Activated B cell treated with CpG ODN at 0.5 μM for 24 hours (primary cell): ENCODE measurements at places on chromosomes 1 and 21. TPM values are rescaled to one million over a fixed set of nuclear protein-coding genes. Genes with fewer than 3 reads are reported as not detected.

GRCh38 chr1:100912019-100912418 is 16.1 kb downstream of the SLC30A7 start:
- no peak overlapping the region for H3K4me3 ChIP-seq
- peaks cover 5% of the 10 kb centered on the region for H3K4me1 ChIP-seq
- no peak for DNase-seq
- H3K27ac ChIP-seq, result no peak overlapping the region
- H3K36me3 ChIP-seq, result peaks cover 78% of the 10 kb centered on the region

Gene KIRREL1
- total RNA-seq, result not detected in 2 replicates

Gene DNTTIP2
- total RNA-seq, result 65.6 and 69.7 TPM in 2 replicates

- H3K4me1 ChIP-seq, result no peaks in the 10 kb centered on the region
- peaks cover 15% of the 10 kb centered on the region for H3K27me3 ChIP-seq
- no peak for DNase-seq
- H3K4me3 ChIP-seq, result no peak overlapping the region
- H3K36me3 ChIP-seq, result no peaks in the 10 kb centered on the region
These were observed 20.8 kb upstream of the PTPRF start for GRCh38 chr1:43509740-43510375.

Gene SDC3
- 0.71 and 0.81 TPM in 2 replicates for total RNA-seq

Gene TFAP2E
- total RNA-seq, result 1.9 and 2.0 TPM in 2 replicates

DNA sequence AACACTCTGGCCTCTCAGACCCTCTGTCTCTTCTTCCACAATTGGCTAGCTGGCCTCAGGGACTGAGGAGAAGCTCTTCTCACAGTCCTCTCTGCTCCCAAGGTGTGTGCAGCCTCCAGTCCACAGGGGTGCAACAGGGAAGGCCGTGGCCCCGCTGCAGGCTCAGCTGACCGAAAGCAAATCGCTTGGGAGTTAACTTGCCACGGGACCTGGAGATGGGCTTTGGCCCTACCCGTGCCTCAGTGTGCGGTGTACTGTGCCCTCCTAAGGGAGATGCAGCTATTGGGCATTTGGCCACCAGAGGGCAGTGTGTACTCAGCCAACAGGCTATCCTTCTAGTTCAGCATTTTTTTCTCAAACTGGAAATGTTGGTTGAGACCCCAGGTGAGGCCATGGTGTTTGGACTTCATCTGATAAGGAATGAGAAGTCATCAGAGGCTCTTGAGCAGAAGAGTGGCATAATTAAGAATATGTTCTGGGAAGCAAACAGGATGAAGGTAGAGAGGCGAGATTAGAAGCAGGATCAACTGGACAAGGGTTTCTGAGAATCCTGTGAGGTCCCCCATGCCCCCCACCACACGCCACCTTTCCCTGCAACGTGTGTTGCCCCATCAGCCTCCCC is 42.5 kb upstream of the TMEM125 start:
- peak; percentile 76 for DNase-seq
- no peaks in the 10 kb centered on the region for H3K36me3 ChIP-seq
- H3K27me3 ChIP-seq, result no peaks in the 10 kb centered on the region
- no peak overlapping the region for H3K27ac ChIP-seq

GRCh38 chr1:154429118-154429517 is 24.0 kb downstream of the IL6R start:
- H3K27ac ChIP-seq, result no peak overlapping the region
- DNase-seq, result no peak
- H3K27me3 ChIP-seq, result no peaks in the 10 kb centered on the region
- H3K36me3 ChIP-seq, result no peaks in the 10 kb centered on the region
- H3K4me3 ChIP-seq, result no peak overlapping the region

DNA sequence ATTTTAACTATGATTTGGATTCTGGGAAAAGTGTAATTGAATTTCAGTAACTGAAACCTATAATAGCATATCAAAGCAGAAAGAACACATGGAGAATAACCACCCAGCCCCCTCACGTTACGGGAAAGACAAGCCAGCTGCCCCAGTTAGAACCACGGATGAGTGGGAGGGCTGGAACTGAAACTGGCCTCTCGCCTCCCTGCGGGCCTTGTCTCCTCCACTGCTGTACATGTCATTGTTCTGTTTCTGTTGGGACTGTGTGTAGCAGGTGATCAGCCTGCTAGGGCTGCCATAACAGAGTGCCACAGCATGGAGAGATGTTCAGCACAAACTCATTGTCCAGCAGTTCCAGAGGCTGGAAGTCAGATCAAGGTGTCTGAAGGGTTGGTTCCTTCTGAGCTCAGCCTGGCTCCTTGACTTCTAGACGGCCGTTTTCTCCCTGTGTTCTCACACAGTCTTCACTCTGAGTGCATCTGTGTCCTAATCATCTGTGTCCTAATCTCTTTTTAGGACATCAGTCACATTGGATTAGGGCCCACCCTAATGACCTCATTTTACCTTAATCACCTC is 52.4 kb downstream of the MAP3K21 start:
- no peak overlapping the region for H3K4me3 ChIP-seq
- no peaks in the 10 kb centered on the region for H3K4me1 ChIP-seq
- no peak overlapping the region for H3K27ac ChIP-seq
- H3K36me3 ChIP-seq, result peaks cover 7% of the 10 kb centered on the region
- no peaks in the 10 kb centered on the region for H3K27me3 ChIP-seq

DNA sequence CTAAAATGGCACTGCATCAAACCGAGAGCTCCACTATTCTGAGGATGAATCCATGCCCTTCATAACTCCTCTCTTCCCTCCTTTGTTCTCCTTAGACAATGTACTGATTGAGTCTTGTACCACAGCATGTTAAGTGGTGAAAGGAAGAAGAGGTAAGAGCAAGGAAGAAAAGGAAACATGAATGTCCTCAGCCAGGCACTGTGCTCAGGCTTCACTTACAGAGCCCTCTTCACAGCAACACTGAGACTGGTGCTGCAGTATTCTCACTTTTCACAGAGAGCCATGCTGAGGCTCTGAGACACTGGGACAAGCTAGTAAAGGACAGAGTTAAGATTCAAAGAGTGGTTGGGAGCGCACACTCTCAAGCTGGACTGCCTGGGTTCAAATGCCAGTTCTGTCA is 143.5 kb downstream of the AKT3 start:
- no peaks in the 10 kb centered on the region for H3K27me3 ChIP-seq
- peaks cover 5% of the 10 kb centered on the region for H3K4me1 ChIP-seq
- no peak overlapping the region for H3K27ac ChIP-seq
